GDM1 (cell line): ENCODE measurements at places on chromosomes 3 and 15.

- no peak for DNase-seq
These were observed 762 bp downstream of the CTNNB1 start for GRCh38 chr3:41199866-41200668.

GRCh38 chr15:76278651-76279050 lies 32.6 kb downstream of the ETFA start:
- DNase-seq, result no peak

GRCh38 chr15:78415284-78415683 lies 22.7 kb upstream of the IREB2 start:
- no peak for DNase-seq

GRCh38 chr3:63462732-63463131 lies 184.6 kb downstream of the SYNPR start:
- DNase-seq, result no peak

DNA sequence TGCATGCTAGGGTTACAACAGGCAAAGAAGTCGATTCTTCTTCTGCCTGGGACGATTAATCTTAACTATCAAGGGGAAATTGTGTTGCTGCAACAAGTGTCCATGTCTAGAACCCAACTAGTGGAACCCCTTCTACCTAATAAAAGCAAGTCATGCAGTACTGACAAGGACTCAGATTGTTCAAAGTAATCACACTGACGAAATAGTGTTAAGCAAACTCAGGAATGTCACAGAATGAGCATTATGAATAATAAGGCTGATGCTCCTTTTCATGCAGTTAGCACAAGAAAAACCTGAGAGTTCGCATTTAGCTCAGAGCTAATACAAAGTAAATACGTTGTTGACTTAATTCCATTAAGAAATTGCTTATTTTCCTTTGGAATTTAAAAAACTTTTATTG lies 47.5 kb upstream of the TRIM42 start:
- no peak for DNase-seq

DNA sequence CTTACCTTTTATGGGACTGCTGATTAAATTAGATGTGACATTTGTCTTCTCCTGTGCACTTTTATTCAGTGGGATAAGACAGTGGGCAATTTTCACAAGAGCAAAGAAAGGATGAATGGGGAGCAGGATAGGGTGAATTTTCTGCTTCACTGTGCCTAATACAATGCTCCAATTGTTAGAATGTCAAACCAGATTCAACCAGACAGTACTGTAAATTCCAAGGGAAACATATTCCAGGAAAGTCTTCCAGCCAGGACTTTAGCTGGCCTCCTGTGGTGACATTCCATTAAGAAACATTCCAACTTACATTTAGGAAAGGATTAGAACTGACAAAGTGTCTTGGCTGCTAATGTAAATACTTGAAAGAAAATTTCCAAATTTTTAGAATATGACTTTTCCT lies 100.1 kb upstream of the PROK2 start:
- no peak for DNase-seq

DNA sequence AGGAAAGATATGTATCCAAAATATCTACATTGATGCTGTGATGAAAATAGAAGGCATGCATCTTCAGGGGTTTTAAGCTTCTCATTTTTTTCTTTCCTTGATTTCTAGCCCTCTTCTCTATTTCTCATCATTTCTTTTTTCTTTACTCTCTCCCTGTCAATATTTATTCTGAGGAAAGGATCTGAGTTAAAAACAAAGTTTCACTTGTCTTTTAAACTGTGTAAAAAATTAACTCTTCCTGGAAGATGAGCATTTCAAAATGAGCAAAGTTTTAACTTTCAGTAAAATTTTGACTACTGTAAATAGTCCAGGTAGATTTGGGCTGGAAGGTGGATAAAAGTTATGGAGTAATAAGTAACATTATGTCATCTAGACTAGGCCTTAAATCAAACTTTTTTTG lies 500.2 kb upstream of the GBE1 start:
- no peak for DNase-seq

- no peak for DNase-seq
These were observed 159.0 kb upstream of the IL12A start for GRCh38 chr3:159829539-159830227.
